ENCODE measurements at places on chromosomes 11 and 22.
A peak's percentile ranks its signal among the peaks of the same experiment; 100 is the strongest.

DNA sequence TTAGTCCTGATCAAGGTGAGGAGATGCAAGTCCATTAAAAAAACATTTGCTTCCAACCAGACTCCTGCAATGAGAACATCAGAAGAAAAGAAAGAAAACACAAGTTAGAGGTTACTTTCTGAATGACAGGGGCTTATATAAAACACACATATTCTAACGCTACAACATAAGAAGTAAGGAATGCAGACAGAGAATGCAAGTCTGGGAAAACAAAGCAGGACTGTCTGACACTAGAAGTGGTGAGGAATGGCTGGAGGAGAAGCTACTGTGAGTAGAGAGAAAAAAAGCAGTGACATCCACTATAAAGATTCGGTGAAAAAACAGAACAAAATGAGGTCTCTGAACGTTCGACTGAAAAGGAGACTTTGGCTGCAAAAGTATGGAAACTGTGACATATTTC is 12.3 kb downstream of the TMEM216 start:
- DNase-seq: no peak

DNA sequence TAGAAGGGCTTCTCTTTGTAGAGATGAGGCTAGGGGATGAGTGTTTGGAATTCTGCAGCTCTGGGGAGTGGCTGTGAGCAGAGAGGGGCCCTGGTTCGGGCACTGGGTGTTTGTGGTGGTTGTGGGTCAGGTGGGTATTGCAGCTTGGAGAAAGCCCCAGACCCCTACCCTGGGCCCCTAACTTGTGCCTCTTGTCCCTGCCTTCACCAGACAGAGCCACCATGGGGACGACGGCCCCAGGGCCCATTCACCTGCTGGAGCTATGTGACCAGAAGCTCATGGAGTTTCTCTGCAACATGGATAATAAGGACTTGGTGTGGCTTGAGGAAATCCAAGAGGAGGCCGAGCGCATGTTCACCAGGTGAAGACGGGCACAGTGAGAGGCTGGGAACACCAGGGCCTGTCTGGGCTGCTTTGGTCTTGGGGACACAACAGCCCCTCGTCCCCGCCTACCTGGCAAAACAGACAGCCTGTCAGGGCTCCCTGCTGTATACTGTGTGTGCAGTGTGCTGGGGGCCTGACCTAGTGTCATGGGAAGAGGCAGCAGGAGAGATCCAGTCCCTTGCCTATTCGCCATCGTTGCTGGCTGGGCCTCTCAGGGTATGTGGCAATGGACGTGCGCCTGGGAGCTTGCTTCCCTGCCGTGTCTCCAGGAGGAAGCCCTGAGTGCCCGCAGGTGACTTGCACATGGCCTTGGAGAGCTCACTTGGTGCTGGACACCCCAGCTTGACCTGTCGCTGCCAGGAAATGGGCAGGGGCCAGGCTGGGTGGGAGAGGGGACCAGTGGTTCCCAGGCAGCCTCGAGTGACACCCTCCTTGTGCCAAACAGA is 4.3 kb downstream of the INCENP start:
- no peak for DNase-seq

GRCh38 chr11:91248199-91248807 is 976.3 kb upstream of the FAT3 start:
- DNase-seq: peak; percentile 32

DNA sequence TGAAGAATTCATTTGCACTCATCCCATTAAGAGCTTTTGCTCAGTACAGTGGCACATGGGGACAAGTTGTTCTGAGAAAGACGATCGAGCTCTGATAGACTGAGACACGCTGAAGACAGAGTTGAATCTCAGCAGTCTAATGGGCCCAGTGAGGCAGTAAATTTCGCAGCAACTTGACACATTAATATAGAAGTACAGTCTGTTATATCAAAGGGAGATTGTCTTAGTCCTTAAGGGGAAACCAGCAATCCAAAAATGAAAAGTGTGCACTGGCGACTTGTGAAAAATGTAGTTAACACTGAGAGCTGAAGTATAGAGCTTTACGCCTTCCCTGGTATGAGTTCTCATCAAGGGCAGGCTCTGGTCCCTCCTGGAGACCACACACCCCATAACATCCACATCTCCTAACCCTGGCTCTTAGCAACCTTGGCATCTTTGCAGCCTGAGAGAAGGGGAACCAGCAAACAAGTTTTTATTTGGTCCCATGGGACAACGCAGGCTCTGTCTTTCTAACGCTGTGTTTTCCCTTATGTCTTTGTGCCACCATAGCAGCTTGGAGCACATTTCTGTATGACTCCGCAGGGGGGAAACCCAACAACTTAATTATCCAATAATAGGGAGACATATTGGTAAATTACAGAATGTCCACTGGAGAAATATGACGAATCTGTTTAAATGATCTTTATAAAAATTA is 952.5 kb downstream of the OPCML start:
- peak; percentile 70 for DNase-seq
